ENCODE measurements at places on chromosomes 1 and 21.
A peak's percentile ranks its signal among the peaks of the same experiment; 100 is the strongest.

DNA sequence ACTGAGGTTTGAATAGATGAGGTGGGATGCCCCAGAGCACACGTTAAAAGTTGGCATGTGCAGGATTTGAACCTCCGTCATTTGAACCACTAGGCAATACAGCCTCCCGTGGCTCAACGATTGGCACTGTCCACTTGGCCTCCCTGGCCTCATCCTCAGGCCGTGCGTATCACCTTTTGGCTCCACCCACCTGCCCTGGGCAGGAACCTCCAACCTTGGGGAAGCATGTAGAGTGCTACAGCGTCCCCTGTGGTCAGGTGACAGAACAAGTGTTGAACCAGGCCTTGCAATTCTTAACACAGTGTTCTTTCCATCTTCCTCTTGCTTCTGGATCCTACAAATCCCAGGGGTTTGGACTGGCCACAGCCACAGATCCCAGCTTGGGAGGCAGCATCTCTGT lies 112.6 kb downstream of the PAX7 start:
- no peak for DNase-seq

DNA sequence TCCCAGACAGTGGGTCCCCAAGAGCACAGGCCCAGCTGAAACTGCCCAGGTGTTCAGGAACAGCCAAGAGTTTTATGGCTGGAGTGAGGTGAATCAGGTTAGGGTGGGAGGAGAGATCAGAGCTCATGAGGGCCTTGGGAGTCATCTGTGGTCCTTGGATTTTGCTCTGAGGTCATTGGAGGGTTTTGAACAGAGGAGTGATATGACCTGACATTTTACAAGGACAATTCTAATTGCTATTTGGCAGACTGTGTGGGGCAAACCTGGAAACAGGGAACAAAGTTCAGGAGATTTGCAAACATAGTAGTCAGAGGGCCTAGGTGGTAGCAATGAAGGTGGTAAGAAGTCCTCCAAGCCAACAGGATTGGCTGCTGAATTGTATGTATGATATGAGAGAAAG lies 31.1 kb upstream of the LRRN2 start:
- no peak for DNase-seq

DNA sequence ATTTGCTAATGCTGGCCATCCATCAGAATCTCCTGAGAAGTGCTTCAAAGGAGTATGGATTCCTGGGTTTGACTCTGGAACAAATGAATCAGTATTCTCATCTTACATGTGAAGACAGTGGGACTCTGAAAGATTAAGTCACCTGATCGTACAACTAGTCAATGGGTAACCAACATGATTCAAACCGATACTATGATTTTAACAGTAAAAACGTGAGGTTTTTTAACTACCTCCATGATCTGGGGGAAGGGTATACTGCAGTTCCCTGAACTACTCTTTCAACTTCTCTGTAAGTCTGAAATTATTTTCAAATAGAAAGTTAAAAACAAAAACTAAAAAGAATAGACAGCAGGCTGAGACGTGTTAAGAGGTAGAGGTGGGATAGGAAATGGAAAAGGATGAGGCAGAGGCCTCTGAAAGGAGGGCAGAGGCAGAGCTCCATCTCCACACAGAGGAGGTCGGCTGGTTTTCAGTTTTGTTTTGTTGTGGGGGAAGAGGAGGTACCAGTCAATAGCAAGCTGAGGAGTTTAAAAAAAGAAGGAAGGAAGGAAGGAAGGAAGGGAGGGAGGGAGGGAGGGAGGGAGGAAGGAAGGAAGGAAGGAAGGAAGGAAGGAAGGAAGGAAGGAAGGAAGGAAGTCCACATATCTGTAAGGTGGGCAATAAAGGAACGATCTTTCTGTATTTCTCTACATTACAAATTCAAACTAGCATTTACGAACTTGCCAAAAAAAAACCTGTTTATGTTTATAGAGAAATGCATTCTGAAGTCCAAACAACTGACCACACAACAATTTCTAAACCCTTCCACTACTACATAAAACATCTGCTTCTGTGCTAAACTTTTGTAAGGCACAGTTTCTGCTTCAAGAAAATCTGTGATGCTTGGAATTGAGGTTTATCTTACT lies 213.1 kb downstream of the RERE start:
- peak; percentile 40 for DNase-seq

DNA sequence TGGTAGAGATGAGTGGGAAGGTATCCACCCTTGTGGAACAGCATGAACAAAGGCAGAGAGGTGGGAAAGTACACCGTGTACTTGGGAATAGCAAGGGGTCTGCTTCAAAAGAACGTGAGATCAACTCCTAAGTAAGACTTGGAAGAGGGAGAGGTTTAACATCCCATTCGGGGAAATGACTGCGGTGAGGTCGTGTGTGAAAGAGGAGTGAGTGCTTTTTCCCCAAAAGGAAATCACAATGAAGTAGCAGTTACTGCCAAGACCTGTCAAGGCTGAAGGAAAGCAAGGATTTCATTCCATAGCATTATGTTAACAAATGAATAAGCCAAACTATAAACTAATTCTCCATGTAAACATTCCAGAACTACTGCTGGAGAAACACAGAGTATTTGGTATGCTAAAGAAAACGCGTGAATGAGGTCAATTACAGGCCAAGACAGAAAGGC lies 20.0 kb upstream of the SYDE2 start:
- DNase-seq = no peak

- DNase-seq = no peak
Measured at GRCh38 chr1:210582205-210582970, 253.7 kb downstream of the HHAT start.

DNA sequence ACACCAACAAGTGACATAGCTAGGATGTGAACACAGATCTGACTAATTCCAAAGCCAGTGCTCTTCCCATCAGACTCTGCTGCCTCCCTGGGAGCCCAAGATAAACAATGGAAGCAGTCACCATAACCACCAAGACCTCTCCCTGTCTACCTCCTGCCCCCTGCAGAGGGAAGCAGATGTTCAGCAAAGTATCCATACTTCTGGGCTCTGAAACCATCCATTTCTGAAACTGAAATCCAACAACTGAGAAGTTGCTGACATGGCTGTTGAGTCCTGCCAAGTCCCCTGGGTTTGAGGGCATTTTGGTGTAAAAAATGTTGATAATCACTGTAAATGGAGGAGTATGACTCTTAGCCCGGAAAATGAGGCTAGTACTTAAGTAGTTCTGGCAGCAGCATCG lies 102.1 kb downstream of the TYW3 start:
- no peak for DNase-seq

DNA sequence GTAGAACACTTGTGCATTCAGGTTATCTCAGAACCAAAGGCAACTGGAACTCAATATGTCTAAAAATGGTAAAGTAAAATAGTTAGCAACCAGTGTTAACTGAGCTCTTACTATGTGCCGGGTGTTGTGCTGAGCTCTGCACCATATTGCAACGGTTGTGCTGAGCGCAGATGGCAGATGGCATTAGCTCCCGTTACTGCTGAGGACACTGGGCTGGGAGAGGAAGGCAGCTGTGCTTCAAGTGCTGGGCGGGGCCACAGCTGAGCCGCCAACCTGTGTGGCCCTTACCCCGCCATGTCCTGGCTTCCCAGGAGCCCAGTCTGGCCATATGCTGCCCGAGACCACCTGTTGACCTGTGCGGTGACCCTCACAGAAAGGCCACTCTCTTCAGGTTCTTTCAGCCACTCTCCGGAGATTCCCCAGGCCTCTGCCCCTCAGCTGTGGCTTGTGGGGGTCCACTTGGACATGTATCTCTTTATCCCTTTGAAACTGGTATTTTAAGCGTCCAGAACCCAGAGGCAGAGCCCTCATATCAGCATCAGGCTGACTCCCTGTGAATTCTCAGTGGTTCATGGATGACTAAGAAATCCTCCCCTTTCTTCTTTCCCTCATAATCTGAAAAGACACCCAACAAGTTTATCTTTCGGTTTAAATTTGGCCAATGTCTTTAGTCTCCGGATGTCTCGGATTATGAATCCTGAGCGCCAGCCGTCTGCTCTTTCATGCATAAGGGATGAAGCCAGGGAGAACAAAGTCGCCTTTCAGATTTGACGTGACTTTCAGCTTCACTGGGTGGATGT lies 26.4 kb downstream of the LDLRAP1 start:
- DNase-seq = no peak

DNA sequence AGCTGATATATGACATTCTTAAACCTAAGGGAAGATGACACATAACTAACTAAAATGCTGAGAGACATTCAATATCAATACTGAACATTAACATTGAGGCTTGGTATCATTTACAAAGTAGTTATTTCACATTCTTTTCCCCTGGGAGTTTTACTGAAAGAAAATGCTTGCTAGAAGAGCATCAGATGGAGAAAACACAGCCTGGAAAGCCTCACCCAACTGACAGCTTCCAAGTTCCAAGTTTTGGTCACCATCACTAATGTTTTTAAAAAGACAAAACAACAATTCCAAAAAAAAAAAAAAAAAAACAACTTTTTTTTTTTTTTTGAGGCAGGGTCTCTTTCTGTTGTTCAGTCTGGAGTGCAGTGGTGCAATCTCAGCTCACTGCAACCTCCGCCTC lies 80.6 kb downstream of the DSCAM start:
- no peak for DNase-seq

DNA sequence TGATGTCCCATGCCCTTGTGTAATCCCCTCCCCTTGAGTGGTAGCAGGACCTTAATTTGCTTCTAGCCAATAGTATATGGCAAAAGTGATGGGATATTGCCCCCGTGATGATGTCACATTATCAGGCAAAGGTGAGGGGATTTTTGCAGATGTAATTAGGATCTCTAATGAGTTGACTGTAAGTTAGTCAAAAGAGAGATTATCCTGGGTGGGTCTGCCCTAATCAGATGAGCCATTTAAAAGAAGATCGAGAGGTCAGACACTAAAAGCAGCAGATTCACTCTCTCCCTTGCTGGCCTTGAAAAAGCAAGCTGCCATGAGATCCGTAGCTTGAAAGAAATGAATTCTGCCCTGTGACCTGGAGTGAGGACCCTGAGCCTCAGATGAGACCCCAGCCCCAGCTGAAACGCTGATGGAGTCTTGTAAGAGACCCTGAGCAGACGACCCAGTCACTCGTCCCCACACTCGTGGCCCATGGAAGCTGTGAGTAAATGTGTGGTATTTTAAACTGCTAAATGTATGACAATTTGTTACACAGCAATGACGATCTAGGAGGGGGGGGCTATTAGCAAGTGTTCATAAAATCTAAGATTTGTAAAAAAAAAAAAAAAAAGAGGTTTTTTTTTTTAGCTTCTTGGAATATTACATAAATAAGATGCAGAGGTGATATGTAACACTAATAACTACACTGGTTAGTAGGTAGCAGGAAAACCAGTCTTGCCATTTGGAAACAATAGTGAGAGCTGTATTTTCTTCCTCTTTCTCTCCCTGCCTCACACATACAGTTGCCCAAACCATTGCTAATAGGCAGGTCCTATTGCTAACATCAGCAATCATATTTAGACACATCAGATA lies 50.3 kb upstream of the TARBP1 start:
- no peak for DNase-seq

Data from stimulated activated CD8-positive, alpha-beta memory T cell treated with anti-CD3 and anti-CD28 coated beads, Interleukin-4, amount 100 ng/mL, for 48 hours (primary cell).